ENCODE measurements at places on chromosomes 6 and 20.

GRCh38 chr6:118621799-118622470 lies 29.5 kb downstream of the CEP85L start:
- DNase-seq: no peak

DNA sequence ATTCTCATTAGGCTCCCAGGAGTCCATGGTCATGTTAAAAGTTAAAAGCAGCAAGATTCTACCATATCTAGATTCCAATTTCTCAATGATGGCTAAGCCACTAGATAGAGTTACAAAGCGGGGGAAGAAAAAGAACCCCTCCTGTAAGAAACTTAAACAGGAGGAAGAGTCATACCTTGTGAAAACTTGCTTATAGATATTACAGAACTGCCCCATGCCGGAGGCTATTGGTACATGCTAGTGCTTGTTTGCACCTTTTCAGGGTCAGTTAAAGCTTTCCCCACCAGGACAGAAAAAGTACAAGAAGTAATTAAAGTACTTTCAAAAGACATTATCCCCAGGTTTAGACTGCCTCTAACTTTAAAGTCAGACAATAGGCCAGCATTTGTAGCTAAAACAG lies 15.5 kb upstream of the GSTA3 start:
- no peak for DNase-seq

GRCh38 chr6:112030961-112031660 lies 22.8 kb upstream of the CCN6 start:
- DNase-seq: no peak

- DNase-seq: no peak
Observed at GRCh38 chr20:48489656-48490055, 338.1 kb downstream of the PREX1 start.

DNA sequence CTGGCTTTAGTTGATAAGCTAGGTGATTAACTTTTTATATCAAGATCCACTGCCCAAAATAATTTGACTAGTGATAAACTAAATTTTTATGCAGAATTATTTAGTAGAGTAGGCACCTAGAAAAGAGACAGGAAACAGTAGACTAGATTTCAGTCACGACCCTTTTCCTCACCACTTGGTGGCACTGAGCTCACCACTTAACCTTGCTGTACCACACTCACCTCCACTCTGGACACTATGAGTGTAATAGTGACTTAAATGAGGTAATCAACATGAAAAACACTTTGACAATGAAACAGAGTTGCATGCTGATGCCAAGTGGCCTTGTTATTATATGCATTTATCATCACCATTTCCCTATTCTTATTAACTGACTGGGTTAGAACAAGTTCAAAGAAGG lies 730.4 kb downstream of the KIF16B start:
- DNase-seq: no peak

DNA sequence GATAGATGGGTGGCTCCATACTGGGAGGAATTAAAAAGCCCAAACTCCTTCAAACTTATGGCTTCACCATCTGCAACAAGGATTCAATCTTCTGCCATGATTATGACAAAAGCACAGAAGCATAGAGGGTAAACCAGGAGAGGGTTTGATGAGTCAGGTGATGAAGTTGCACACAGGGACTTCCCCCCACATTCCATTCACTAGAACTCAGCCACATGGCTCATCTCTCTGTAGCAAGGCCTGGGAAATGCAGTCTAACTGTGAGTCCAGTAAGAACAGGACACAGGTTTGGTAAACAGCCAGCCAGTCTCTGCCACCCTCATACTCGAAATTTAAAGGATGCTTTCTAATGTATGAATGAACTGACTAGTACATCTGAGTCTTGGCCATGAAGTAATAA lies 142.9 kb downstream of the HIVEP2 start:
- DNase-seq: peak; percentile 24

- DNase-seq: no peak
Observed at GRCh38 chr6:63502156-63502555, 70.1 kb upstream of the LOC128125822 start.

DNA sequence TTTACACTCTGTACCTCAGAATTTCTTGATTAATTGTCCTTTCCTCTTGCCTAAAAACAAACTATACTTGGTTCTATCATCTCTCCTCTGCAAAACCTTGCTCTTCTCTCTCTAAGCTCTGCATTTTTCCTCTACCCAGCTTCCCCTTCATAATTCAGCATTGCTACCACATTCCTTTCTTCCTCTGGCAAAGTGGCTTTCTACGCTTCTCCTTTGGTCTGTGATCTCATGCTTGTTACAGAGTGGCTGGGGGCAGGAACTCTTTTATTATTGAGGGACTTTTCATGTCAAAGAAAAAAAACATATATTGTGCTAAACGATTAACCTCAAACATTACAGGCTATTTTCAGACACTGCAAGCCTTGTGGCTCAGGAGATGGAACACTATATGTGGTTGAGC lies 333.3 kb upstream of the KCNQ5 start:
- no peak for DNase-seq

- no peak for DNase-seq
Observed at GRCh38 chr6:76275746-76276145, 203.3 kb upstream of the IMPG1 start.

DNA sequence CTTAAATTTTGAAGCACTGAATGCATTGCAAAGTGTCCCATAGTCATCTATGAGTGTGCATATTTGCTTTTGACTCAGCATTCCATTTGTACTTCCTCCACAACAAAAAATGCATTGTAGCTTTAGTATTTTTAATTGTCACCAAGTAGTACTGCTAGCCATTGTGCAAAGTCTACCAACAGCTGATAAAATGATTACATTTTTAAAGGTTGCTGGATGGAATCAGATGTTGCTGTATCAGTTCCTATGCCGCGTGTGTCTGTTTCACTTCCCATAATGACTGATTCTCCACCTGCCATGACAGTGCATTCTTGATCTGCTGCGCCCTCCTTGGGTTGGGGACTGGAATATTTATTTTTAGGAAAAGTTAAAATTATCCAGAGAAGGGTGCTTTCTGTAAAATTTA lies 41.2 kb downstream of the SLX4IP start:
- DNase-seq: no peak

DNA sequence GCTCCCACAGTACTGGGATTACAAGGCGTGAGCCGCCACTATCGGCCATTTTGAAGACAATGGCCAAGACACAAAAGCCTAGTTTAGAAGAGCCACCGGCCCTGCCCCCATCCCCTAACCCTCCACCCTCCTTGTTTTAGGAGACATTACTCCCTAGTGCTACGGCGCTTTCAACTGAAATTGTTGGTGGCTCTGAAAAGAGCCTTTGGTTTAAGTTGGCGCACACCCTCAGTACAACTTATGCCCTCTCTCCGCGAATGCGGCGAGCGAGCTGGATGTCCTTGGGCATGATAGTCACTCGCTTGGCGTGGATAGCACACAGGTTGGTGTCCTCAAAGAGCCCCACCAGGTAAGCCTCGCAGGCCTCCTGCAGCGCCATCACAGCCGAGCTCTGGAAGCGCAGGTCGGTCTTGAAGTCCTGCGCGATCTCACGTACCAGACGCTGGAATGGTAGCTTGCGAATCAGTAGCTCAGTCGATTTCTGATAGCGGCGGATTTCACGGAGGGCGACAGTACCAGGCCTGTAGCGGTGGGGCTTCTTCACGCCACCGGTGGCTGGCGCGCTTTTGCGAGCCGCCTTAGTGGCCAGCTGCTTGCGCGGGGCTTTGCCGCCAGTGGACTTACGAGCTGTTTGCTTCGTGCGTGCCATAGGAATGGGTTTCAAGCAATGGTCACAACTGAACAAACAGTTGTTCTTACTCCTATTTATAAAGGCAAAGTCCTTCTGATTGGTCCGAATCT lies 114.9 kb upstream of the BTN3A2 start:
- peak; percentile 62 for DNase-seq

- peak; percentile 31 for DNase-seq
Observed at GRCh38 chr6:10413262-10413849, 1.5 kb downstream of the TFAP2A start.

DNA sequence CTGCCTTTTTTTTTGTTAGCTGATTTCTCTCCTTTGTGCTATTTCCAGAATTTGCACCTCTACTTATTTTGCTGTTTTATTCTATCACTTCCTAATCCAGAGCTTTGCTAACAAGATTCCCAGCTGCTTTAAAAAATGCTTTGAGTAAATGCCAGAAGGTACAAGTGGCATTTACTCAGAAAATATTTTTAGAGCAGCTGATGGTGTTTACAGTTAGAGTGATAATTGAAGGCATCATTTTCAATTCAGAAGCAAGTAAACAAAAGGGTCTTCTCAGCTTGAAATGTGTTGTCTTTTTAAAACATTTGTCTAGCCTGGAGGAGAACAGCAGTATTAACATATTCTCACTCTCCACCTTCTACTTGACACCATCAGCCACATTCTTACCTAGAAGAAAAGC lies 99.9 kb downstream of the OTOR start:
- DNase-seq: no peak

DNA sequence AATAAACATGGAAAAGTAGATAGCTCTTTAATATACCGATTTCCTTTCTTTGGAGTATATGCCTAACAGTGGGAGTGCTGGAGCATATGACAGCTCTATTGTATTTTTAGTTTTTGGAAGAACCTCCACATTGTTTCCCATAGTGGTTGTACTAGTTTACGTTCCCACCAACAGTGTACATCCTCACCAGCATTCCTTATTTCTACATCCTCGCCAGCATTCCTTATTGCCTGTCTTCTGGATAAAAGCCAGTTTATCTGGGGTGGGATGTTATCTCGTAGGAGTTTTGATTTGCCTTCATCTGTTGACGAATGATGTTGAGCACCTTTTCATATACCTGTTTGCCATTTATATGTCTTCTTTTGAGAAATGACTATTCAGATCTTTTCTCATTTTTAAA lies 2.6 kb downstream of the MICA start:
- DNase-seq: no peak

DNA sequence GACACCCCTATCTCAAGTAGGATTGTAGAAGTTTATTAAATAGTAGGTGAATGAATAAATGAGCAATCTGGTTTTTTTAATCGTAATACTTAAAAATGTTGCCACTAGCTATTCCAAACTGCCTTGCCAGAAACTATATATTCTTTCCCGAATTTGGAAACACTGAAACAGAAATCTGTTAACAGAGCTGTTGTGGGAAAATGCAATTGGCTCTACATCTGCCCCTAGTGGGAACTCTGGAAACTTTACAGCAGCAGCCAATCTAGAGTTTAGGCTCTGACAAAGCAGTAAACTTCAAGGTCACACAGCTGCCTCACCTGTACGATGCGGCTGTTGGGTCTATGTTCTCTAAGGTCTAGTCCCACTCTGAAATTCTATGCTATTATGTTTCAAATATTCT lies 41.7 kb downstream of the SYNE1 start:
- DNase-seq: no peak

- DNase-seq: no peak
Observed at GRCh38 chr6:69624944-69625343, 171.9 kb downstream of the LMBRD1 start.

GRCh38 chr6:44734886-44735629 lies 347.6 kb downstream of the CDC5L start:
- no peak for DNase-seq

DNA sequence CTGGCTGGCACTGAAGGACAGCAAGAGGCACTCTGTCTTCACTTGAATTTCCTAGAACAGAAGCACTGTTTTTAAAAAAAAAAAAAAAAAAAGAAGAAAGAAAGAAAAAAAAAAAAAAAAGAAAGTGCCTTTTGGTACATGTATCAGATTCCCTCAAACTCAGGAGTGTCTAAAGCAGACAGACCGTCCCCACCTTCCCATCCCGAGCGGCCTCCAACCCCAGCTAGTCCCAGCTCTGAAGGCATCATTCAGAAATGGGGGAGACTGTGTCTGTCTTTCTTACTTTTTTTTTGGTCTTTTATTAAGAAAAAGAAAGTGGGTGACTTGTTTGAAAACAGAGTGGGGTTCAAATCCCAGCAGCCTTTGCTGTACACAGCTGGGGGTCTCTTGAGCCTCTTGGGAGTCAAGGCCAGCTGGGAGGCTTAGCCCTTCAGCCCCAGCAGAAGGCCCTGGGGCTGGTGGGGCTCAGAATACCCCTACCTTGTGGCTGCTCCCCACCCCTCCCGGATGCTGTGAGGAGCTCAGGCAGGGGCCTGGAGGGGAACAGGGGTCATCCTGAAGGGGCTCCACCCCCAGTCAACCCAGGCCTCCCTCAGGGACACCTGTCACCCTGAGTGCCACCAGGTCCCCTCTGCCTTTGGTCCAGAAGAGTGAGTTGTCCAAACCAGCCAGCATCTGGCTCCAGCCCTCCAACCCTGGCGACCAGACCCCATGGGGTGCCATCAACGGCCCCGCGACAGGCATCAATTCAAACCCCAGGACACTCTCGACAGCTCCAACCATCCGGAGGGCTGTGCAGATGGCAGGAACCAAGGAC lies 128.3 kb downstream of the TAF4 start:
- DNase-seq: no peak

- DNase-seq: no peak
Observed at GRCh38 chr6:166470029-166470862, 87.5 kb upstream of the MPC1 start.
